ENCODE measurements at places on chromosomes 3 and 15. TPM values are rescaled to one million over a fixed set of nuclear protein-coding genes. Genes with fewer than 3 reads are reported as not detected.

The ALAS1 gene
- total RNA-seq, result 52.2 TPM

The PTH1R gene
- total RNA-seq, result 2.6 TPM

The GP5 gene
- total RNA-seq, result not detected

The NEIL1 gene
- 3.2 TPM for total RNA-seq

The GPR176 gene
- 120 TPM for total RNA-seq

DNA sequence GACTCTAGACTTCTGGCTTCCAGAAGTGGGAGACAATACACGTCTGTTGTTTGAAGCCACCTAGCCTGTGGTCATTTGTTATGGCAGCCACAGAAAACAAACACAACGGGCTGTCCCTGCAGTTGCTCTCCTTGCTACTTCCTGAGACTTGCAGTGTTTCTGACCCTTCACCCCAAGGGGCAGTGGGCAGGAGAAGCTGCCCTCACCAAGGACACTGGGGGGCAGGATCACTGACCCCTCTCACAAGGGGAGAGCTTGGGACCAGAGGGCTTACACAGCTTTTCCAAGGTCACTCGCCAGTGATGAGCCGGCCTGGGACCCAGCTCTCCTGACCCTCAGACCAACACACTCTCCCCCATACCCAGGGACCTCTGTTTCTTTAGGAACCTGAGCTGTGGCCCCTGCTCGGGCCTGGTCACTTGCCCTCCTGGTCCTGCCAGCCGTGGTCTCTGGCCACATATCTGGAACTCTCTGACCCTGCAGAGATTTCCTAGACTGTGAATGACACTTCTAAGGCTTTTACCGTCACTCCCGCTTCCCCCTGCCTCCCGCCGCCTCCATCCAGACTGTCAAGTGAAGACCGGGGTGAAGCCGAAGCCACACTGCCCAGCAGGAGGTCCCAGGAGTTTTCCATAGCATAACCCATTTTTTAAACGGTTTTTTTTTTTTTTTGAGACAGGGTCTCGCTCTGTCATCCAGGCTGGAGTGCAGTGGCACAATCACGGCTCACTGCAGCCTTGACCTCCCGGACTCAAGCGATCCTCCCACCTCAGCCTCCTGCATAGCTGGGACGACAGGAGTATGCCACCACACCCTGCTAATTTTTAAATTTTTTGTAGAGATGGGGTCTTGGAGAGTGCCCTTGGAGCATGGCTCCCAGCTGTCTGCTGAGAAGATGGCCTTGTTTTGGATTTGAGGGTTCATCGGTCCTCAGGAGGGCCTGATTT is 4.4 kb downstream of the ATP2B2 start:
- DNase-seq, result no peak

GRCh38 chr15:65133548-65134200 is at the start of gene PDCD7:
PDCD7 (minus strand) TSS chr15:65133808; CDS start chr15:65133781, 27 bp downstream.
- DNase-seq, result peak; percentile 93

DNA sequence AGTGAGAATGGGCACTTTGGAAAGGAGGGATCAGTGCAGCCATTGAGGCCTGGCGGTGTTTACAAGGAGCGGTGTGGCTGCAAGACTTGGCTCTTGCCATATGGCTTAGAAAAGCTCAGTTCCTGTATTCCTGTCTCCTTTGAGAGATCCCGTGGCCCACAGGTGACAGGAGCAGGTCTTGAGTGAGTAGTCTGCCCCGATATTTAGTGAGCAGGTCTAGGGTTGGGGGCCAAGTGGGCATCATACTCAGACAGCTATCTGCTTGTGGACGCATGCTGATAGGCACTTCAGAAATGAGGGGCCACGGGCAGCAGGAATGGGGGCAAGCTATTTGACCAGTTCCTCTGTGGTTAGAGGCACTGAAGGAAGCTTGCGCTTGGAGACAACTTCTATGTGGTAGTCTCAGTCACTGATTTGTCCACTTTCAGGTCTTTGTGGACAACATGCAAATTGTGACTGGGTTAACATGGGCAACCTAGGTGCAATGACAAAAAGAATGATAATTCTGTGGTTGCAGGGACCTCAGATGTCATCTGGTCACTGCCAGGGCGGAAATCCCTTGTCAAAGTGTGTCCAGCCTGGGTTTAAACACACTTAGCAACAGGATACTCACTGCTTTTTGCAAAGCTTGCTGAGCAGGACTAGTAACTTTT is 1.1 kb downstream of the TMED3 start:
- DNase-seq, result no peak

- DNase-seq, result peak; percentile 57
Observed at GRCh38 chr3:39124876-39125840, 17.7 kb downstream of the TTC21A start.

GRCh38 chr3:115961380-115961779 is 338.1 kb downstream of the GAP43 start:
- DNase-seq, result no peak

DNA sequence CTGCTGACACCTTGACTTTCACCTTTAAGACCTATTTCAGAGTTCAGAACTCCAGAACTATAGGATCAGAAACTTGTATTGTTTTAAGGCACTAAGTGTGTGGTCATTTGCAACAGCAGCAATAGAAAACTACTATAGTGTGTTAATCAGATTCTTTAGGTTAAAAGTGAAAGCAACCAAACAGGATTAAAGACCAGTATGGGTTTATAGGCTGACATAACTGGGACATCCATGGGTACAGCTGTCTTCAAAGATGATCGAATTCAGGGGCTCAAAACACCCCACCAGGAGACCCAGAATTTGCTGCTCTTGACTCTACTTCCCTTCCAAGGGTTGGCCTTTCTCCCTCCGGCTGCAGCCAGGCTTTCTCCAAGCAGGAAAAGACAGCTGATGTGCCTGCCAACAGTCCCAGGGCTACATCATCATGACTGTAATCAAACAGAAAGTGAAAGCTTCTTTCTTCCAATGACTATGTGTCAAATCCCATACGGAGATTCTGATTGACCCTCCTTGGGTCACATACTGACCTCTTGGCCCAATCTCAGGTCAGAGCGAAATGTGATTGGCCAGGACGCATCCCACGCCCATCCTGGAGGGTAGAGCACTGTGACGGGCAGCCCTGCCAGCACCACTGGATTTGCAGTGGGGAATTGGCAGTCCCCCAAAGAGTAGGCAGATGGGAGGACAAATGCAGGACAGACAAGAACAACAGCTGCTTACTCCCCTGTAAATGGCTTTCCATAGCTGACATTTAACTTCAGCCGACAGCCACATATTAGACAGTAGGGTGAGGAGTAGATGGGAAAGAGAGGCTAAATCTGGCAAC is 51.4 kb upstream of the RNF7 start:
- DNase-seq, result peak; percentile 74

GRCh38 chr3:194310060-194310835 is 40.9 kb downstream of the CPN2 start:
- no peak for DNase-seq
